ENCODE measurements at places on chromosomes 4 and X.

DNA sequence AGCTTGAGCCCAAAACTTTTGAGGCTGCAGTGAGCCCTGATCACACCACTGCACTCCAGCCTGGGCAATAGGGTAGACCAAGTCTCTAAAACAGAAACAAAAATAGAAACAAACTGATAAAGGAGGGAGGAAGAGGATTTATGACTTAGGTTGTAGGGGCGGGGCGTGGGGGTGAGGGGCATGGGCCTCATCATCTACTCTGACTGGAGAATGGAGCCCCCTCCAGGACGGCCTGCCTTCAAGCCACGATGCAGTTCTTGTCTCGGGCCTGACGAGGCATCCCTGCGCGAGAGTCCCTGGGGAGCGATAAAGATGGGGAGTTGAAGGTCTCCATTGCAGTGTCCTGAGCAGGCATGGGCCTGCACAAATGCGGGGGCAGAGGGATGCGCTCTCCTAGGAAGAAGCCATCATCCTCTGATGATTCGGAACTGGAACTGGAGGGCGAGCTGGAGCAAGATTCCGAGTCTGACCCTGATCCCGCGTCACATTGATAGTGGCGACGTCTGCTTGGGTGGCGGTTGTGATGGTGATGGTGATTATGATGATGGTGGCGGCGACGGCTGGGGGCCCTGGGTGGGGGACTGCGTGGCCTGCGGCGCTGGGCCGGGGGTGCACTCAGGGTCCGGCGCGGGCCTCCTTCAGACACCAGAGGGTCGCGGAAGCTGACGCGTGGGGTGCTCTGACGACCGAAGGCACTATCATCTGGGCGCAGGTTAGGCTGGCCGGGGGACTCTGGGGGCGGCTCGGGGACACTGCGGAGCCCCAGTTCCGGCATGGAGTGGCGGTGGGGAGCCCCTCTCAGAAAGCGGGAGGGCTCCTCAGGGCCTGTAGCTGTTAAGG is 4.0 kb downstream of the PLP2 start:
- DNase-seq = no peak

DNA sequence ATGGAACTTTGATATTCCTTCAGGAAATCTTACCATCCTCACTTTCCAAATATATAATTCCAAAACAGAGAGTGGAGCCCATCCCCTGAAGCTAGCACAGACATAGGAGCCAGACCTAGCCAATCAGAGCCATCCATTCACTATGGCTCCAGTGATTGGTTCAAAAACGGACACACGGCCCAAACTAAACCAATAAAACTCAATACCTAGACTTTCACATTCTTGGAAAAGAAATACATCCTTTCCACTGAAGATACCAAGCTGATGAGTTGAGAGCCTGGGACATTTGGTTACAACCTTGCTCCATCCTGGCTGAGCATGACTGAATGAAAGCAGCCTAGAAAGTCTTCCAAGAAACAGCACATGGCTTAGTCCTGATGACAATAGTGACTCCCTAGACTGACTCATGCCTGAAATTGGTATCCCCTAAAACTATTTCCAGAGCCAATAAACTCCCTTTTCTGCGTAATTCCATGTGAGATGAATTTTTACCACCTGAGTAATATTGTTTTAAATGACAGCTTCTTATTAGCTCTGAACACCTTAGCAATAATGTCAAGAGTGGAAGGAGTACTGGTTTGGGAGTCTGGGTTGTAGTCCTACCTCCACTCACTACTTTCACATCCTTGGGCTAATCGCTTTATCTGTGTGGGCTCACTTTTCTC is 189.6 kb upstream of the LNX1 start:
- DNase-seq = no peak

- DNase-seq = no peak
Observed at GRCh38 chrX:107880054-107880610, 54.5 kb downstream of the MID2 start.

DNA sequence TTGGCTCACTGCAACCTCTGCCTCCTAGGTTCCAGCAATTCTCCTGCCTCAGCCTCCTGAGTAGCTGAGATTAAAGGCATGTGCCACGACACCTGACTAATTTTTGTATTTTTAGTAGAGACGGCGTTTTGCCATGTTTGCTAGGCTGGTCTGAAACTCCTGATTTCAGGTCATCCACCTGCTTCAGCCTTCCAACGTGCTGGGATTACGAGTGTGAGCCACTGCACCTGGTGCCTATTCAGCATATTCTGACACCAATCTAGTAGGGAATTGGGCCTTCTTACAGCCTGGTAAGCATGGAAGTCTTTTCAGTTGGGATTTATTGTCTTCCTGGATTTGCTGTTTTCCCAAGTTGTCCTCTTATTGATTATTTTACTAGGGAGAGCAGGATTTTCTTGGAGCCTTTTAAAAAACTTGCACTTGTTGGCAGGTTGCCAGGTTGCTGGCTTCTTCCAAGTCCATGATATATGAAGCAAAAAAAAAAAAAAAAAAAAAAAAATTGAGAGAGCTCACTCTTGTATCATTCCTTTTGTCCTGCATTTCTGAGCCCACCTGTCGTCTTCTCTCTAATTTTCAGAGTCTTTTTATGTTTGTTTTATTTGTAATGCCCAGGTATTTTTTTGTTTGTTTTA is 43.7 kb downstream of the TMPRSS11E start:
- no peak for DNase-seq

DNA sequence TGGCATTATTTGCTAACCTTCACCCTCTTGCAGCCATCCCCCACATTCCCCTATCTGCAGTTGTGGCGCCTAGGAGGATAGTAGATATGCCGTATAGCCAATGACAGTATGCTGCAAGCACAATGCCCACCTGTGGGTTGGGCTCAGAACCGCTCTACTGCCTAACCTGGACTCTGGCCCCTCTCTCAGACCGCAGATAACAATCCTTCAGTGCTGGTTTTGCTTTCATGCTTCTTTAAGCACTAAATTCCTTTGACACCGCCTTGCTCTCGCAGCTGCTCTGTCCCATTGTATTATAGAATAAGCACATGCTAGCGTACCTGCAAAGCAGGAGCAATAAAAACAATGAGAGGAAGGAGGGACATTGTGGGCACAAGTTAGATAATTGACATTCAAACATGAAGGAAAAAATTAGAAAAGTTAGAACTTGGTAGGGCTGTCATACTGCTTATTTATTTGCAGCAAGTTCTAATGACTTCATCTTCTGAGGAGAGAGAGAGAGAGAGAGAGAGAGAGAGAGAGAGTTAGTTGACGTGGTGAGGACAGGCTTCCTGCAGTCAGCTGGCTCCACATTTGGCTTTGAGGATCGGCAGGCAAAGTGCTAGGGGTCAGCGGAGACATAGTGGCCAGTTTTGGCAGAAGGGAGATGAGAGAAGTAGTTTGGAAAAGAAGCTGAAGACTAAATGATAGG is 55.8 kb downstream of the WWC2 start:
- DNase-seq = no peak

GRCh38 chr4:125832161-125832560 is 517.4 kb downstream of the FAT4 start:
- DNase-seq = no peak

DNA sequence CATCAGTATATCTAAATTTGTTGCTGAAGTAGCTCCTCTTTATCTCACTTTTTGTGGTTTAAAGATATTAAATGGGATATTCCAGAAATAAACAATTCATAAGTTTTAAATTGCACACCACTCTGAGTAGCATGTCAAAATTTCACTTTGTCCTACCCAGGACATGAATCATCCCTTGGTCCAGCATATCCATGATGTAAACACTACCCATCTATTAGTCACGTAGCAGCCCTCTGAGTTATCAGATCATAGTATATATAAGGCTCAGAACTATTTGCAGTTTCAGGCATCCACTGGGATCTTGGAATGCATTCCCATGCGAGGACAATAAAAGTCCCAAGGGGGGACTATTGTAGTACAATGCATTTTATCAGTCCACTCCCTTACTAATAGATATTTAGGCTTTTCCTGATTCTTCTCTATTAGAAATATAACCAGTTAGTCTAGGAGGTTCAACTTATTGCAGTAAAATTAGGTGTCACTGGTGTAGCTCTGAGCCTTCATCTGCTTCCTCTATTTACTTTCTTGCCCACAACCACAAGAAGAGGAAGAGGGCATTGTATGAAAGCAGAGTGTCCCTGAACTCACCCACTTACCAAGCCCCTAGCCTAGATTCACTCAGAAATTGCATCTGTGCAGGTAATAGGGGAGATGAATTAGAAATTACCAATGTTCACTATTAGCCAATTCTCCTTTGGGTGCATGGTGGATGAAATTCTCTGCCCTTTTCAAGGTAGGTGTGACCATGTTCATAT is 409.8 kb upstream of the GALNT7 start:
- DNase-seq = no peak

GRCh38 chrX:32673193-32673592 is 538.2 kb downstream of the DMD start:
- no peak for DNase-seq

DNA sequence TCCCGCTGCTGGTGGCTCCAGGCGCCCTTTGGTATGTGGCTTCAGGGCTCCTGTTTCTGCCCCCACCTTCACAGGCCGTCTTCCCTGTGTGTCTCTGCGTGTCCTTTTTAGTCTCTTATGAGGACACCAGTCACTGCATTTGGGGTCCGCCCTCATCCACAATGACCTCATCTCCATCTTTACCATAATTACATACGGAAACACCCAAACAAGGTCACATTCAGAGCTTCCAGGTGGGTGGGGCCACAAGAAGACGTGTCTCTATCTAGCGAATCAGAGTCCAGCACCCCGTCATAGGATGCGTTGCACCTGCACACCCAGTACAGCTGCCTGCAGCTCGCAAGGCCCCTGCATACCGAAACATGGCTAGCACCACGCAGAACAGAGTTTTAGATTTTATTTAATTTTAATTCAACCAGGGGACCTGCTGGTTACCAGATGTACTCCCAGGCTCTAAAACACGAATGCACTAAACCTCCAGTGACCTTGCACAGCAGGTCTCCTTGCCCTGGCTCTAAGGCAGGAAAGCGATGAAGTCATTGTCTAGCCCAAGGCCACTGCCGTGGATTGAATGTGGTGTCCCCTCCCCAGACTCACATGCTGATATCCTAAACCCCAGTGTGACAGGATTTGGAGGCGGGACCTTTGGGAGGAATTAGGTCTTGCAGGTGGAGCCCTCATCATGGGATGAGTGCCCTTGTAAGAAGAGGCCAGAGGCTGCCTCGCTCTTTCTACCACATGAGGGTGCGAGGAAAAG is 30.3 kb downstream of the ABLIM2 start:
- no peak for DNase-seq

All from stimulated activated CD8-positive, alpha-beta memory T cell treated with anti-CD3 and anti-CD28 coated beads, Interleukin-4, amount 100 ng/mL, for 4 hours (primary cell).